NCI-H2107 (cell line): ENCODE measurements at places on chromosomes 1 and 21.

GRCh38 chr21:14686466-14687267, 140.6 kb upstream of the SAMSN1 start:
- DNase-seq = no peak

DNA sequence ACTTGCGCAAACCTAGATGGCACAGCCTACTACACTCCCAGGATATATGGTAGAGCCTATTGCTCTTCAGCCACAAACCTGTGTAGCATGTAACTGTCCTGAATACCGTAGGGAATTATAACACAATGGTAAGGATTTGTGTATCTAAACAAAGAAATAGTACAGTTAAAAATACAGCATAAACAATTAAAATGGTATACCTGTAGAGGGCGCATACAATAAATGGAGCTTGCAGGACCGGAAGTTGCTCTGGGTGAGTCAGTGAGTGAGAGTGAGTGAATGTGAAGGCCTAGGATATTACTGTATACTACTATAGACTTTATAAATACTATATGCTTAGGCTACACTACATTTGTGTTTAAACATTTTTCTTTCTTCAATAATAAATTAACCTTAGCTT, 99.3 kb downstream of the PLD5 start:
- DNase-seq = no peak

DNA sequence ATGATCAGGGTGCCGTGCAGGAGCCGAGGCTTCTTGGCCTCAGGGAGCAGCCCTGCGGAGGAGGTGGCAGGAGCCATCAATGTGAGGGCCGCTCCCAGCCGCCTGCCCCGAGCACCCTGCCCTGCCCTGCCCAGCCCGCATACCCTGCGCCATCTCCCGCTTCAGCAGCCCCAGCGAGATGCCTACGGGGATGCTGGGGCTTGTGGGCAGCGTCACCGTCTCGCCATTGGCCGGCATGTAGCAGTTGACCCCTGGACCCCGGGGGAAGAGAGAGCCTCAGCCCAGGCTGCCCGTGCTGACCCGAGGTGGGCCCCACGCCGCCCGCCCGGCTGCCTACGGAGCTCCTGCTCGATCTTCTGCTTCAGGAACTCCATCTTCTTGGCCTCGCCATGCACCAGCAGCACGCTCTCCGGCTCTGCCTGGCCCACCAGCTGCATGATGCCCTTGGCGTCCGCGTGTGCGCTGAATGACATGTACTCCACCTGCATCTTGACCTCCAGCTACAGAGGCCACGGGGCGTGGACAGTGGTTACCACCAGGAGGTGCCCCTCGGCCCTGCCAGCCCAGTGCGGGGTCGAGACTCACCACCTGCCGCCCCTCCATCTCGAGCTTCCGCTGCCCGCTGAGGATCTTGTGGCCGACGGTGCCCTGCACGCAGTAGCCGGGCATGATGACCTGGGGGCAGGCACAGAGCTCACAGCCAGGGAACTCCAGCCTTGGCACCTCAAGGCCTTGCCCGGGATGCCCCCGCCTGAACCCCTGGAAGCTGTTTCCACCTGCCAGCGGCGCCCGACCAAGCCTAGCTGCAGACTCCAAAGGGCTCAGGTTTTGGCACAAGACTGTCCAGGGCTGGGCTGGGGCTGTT, 4.3 kb downstream of the PUSL1 start:
- DNase-seq = no peak

- DNase-seq = no peak
Measured at GRCh38 chr1:154536570-154536969, 21.9 kb downstream of the UBE2Q1 start.

DNA sequence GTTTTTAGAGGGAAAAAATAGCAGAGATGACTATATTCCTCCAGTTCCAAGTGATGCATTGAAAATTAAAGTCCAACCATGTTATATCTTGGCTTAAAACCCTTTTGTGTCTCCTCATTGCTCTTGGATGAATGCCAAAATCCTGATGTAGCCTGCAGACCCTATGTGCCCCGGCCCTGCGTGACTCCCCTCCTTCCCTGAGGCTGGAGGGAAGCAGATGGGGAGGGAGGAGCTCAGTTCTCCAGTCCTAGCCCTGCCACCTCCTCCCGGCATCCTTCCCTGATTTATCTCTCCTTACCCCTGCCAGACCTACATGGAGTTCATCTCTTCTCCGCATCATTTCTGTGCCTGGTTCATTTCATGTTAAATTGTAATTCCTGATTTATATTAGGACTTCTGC, 397.4 kb downstream of the PTPRU start:
- no peak for DNase-seq

DNA sequence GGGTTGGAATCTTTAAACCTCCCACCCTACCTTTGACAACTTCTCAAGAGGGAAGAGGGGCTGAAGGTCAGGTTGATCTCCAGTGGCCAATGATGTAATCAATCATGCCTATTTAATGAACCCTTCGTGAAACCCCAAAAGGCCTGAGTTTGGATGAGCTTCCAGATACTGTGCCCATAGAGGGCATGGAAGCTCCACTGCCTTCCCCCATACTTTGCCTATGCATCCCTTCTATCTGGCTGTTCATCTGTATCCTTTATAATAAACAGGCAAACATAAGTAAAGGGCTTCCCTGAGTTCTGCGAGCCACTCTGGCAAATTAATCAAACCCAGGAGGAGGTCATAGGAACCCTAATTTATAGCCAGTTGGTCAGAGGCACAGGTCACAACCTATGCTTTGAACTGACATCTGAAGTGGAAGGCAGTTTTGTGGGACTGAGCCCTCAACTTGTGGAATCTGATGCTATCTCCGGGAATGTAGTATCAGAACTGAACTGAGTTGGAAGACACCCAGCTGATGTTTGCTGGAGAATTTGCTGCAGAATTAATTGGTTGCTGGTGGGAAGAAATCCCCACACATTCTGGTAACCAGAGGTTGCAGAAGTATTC, 24.8 kb downstream of the S100A10 start:
- DNase-seq = no peak

DNA sequence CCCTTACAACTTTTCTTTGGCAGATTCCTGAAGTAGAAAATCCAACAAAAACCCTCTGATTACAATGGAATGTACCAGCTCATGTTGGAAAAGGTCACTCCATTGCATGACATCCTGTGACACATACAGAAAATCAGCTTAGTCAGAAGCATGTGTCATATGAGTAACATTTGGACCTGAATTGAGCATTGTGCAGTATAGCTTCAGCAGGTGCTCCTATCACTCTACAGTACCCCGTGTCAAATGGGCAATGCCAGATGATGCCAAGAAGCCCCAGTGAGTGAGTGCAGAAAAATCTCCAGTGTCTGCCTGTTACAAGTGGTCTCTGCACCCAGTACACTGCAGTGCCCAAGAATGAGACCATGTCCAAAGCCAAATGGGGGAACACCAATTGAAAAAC, 129.7 kb upstream of the RUNX1 start:
- no peak for DNase-seq

DNA sequence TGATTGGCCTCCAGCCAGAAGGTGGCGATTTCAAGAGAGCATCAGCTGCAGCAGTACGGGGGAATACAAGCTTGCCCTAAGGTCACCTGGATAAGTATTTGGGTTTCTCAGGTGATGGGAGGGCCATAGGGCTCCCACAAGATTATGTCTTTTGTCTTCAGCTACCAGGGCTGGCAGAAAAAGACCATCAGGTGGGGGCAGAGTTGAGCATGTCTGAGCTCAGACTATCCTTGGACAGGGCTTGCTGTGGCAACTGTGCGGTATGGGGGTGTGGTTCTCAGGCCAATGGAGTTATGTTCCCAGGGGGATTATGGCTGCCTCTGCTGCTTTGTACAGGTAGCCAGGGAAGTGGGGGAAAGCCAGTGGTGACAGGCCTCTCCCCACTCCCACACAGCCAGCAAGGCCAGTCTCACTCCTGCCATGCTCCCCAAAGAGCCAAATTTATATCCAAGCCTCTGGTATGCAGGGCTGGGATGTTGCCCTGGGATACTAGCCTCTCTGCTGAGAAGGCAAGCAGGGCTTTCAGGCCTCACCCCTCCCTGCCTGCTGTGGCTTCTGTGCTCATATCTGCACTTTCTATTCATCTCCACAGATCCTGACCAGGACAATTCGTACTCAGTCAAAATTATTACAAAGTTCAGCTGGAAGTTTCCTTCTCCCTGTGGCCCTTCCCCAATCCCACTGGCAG, 26.6 kb upstream of the CD84 start:
- no peak for DNase-seq

DNA sequence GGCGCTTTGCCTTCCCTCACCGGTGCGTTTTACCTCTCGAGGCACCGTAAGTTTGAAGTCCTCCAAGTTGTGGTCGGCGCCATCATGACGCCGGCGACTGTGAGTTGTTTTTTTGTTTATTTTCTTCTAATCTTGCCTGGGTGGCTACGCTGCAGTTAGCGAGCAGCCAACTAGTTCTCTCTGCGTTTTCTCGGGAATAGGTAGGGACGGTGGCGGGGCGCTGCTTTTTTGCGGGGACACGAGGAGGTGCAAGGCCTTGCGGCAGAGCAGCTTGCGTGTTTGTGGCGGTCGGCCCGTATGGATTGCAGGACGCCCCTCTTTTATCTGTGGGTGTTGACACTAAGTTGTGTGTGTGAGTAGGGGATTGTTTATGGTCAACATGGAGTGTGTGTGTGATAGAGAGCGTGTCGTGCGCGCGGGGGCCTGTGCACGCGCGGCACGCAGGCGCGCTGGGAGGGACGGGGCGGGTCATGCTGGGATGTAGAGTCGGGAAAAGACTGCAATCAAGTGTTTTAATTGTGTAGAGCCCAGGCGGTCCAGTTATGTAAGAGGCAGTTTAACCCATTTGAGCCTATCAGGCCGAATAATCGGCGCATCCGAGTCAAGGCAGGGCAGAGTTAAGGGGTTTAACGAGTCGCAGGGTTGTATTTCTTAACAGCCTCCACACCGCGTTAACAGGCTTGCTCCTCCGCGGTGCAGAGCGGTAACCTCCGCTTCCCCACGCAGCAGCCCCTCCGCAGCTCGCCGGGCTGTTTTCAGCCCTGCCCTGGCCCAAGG, 1.2 kb upstream of the NEGR1 start:
- DNase-seq = no peak
